ENCODE measurements at places on chromosomes 13 and 19.
A peak's percentile ranks its signal among the peaks of the same experiment; 100 is the strongest.

- DNase-seq = peak; percentile 84
These were observed 20.1 kb downstream of the C19orf12 start for GRCh38 chr19:29694669-29695627.

- no peak for DNase-seq
These were observed 201.5 kb upstream of the GPR12 start for GRCh38 chr13:26961890-26962615.

DNA sequence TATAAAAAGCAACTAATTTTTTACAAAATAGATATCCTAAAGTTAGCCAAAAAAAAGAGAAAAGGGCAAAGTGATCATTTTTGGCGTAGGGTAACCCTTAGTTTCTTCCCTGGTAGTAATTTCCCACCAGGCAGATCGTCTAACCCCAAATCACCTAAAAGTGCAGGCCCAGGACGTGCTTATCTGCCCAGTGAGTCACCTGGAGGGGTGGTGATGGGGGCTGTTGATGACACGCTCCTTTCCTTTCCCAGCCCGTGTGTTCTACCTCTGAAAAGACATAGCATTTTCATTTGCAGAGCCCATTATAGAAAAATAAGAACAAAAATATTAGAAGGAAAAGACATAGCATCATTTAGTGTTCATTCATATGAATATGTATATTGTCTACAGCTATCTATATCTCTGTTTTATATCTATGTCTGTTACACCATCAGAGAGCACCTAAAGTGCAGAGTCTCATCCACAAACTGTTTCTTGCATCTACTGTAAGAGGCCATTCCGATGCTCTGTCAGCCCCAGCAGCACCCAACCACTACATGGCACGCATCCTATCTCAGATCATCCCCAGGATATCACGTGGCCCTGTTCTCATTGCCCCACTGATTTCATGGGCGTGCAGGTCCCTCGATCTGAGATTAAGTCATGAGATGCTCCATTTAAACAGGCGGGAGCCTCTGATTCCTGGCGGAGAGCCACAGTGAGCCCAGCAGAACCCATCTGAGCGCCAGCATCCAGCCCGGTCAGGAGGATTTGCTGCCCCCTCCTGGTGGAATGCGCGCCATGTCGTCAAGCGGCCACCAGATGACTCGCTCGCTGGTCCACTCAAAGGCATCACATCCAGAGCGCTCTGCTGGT is 8.5 kb upstream of the LILRB3 start:
- DNase-seq = peak; percentile 91

- DNase-seq = no peak
These were observed 541.0 kb upstream of the KLF12 start for GRCh38 chr13:74675182-74675581.

- DNase-seq = no peak
These were observed 43.8 kb downstream of the DCT start for GRCh38 chr13:94435604-94436226.

DNA sequence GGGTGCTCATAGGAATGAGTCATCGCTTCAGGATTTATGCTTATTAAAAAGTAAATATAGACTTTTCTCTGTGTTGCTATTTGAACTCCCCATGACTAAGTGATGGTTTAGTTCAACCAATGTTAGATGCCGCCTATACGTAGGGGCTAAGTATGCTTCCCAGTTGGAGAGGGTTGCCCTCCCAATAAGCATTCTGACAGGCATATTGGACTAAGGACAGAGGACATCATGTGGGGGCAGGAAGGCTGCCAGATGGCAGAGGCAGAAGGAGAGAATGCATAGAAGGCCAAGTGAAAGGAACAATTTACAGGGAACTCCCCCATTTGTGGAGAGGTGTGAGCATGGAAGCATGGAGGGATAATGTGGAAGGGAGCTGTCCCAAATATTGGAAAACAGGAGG is 318.4 kb upstream of the OBI1 start:
- DNase-seq = no peak

DNA sequence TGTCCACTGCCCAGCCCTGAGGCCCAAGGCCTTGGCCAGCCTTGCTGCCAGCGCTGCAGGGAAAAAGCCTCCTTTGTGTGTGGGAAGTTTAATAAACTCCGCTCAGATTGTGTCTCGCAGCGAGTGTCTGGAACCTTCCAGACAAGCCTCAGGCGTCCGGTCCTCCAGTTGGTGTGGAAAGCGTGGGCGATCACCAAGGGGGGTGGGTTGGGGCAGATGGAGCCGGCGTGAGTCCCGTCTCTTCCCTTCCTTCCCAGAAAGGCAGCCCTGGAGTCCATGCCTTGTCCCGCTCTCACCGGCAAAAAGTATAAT is 4.6 kb downstream of the STK11 start:
- DNase-seq = no peak

DNA sequence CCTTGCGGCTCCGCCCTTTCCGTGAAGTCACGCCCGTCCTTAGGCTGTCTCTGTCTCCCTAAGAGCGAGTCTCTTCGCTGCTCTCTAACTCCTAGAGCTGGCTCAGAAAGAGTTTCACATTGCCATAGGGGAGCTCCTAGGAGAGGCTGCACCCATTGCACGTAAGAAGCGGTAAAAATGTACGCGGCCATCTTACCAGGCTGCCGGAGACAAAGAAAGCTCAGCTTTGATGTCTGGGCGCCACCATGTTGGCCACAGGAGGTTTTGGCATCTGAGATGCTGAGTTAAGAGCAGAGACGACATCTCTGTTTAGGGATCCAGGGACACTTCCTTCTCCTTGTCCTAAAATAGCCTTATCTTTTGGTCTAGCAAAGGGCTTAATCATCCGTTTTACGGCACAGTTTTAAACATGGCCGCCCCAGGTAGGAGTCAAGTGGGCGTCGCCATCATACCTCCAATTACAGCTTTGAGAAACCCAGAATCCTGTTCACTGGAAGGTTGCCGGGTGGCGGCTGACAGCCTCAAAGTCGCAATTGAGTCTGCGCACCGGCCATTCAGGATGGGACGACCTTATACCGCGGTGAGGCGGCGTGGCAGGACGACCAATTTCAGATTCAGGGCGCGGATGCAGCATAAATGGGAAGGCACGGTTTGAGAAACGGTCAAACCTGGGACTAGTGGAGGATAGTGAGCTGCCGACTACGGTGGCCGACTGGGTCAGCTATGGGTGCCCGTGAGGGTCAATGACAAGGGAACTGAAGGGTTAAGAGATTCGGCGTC is at the start of gene ZNF793:
Gene ZNF793 (plus strand): TSS at position 553 of the 780 bp plus-strand sequence. CDS start 16,501 bp downstream, outside the sequence.
- DNase-seq = peak; percentile 81

- DNase-seq = peak; percentile 80
These were observed at the start of gene ICAM1 for GRCh38 chr19:10270616-10271394. TSS of gene ICAM1 (plus strand) at chr19:10271120. CDS start at chr19:10271160, 40 bp downstream.

DNA sequence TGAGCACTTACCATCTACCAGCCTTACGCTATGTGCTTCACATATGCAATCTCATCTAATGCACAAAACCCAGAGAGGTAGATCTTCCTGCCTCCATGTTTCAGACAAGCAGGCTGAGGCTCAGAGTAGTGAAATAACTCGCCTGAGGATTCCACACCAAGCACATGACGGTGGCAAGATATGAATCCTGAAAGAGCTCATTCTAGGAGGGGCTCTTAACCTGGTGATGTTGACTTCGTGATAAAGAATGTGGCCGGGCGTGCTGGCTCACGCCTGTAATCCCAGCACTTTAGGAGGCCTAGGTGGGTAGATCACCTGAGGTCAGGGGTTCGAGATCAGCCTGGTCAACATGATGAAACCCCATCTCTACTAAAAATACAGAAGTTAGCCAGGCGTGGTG is 5.0 kb downstream of the NOVA2 start:
- DNase-seq = no peak

- no peak for DNase-seq
These were observed 284.2 kb downstream of the POU4F1 start for GRCh38 chr13:78319101-78319627.

- no peak for DNase-seq
These were observed 718.0 kb downstream of the DACH1 start for GRCh38 chr13:71149046-71149445.

GRCh38 chr19:3163230-3163886 is 15.2 kb upstream of the S1PR4 start:
- DNase-seq = peak; percentile 72

- DNase-seq = no peak
These were observed 32.3 kb upstream of the UQCRFS1 start for GRCh38 chr19:29245215-29245614.

DNA sequence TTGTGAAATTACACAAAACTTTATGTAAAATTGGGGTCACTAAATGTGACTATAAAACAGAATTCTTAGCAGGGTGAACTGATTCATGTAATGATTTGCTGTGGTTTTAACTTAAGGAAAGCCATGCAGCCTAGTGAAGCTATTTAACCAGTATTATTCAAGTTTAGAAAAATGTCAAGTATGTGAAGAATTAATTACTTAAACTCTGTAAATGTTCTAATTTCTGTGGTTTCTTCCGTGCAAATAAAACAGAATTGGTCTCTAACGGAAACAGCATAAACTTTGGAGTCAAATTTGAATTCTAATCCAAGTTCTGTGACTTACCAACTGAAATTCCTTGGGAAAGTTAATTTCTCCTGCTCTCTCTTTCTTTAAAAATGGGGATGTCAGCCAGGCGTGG is 13.3 kb downstream of the CDC16 start:
- no peak for DNase-seq

DNA sequence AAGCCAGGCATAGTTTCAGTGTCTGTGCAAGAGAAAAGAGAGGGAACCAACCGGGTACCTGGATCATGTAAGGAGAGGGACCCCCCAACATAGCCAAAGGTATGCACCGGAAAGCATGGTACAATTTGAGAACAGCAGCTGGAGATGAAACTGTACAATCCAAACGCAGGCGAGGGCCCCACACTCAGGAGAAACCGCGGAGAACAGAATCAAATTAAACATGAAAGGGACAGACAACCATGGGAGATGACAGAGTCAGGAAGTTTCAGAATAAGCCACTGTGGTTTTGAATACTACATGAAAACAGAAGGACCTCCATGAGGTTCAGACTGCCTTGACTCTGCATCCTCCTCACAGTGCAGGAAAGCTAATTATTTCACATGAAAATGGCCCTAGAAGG is 62.9 kb upstream of the SPATA13 start:
- peak; percentile 9 for DNase-seq

GRCh38 chr13:21685485-21686064 is 14.7 kb downstream of the FGF9 start:
- DNase-seq = no peak

GRCh38 chr19:1066748-1067340 is at the start of gene ARHGAP45:
TSS of gene ARHGAP45 (plus strand) at chr19:1067167. CDS start at chr19:1067406, 239 bp downstream.
- peak; percentile 81 for DNase-seq

DNA sequence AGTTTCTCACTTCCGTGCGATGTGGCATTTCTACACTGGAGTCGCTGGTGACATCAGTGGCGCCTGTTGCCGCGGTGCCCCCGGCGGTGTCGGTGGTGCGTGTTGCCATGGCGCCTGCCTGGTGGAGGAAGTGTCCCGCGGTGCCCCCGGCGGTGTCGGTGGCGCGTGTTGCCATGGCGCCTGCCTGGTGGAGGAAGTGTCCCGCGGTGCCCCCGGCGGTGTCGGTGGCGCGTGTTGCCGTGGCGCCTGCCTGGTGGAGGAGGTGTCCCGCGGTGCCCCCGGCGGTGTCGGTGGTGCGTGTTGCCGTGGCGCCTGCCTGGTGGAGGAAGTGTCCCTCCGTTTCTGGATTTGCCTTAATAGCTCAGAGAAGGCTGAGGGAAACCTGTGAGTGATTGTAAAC is 127.6 kb downstream of the KDM4B start:
- no peak for DNase-seq

DNA sequence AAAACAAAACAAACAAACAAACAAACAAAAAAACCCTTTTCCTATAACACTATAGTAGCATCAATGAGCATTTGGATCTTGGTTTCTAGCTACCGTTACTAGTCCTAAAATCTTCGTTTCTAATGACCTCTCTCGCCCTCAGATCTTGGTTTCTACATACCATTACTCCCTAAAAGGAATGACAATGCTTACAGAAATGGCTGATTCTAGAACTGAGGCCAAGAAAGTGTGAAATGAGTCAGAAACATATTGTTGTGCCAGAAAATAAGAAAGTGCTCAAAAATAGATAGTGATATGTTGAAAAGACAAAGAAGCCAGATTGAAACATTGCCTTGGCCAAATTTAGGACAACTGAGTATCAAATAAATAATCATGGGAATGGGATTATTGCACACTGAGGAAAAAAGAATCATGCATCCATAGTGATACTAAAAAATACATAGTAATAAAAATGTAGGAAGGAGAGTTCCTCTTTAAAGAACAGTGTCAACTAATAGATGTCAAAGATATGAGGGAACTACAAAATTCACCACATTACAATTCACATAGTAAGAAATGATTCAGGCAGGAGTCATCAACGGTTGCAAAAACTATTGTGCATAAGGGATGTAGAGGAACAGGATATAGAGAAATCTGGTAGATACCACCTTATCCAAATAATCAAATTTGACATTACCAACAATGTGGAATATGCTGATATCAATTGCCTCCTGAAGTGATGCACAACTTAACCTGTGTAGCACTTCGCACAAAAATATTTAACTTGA is 386.6 kb downstream of the DIAPH3 start:
- no peak for DNase-seq

DNA sequence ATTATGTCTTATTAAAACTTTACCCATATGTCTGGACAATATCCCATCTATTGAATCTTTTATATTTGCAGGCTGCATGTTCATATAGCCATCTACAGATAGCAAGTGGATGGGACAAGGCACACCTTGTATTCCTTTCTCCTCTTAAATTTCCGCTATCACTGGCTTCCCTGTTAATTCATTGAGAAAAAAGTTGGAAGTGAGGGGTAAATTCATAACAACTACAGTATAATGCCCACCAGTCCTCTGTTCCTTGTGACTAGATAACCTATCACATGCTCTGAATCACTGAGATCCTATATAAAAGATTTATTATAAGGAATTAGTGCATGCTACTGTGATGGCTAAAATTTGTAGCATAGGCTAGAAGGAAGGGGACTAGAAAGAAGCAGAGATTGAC is 1005.8 kb upstream of the ATXN8OS start:
- DNase-seq = no peak

GRCh38 chr13:30708541-30708940 is 26.8 kb upstream of the ALOX5AP start:
- no peak for DNase-seq

DNA sequence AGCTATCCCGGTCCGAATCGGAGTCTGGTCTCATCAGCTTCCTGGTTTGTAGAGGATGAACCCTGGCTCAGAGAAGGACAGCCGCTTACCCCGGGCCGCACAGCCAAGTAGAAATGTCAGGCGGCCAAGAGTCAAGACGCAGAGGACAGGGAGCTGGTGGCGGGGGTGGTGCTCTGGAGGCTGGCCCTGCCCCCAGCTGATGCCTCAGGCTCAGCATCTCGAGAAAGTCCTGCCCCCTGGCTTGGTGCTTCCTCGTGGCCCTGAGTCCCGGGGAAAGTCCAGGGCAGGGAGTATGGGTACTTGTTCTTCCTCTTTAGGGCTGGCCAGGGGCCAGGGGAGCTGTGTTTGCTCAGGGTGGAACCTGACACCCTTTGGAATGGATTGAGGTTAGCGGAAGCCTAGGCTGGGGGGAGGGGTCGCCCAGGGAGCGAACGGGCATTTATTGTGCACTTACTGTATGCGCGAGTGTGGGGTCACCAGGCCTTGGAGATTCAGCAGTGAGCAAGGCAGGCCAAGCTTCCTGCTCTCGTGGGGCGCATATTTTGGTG is 2.2 kb downstream of the TJP3 start:
- no peak for DNase-seq

- no peak for DNase-seq
These were observed 26.6 kb downstream of the CBY2 start for GRCh38 chr13:45728759-45729158.

- DNase-seq = no peak
These were observed 3.4 kb downstream of the DNMT1 start for GRCh38 chr19:10191347-10191746.

GRCh38 chr13:32894589-32895001 is 121.6 kb upstream of the KL start:
- DNase-seq = no peak

GRCh38 chr13:71964491-71965100 is 97.6 kb upstream of the DACH1 start:
- no peak for DNase-seq

Data from activated naive CD4-positive, alpha-beta T cell treated with Interleukin-2 at 50 U/mL for 16 hours (primary cell).